ACHN (cell line): ENCODE measurements at places on chromosomes 12 and 14.

GRCh38 chr12:122946690-122947341 lies 19.4 kb downstream of the ABCB9 start:
- DNase-seq, result peak; percentile 100

GRCh38 chr12:117026921-117027250 lies 72.3 kb downstream of the TESC start:
- DNase-seq, result no peak

DNA sequence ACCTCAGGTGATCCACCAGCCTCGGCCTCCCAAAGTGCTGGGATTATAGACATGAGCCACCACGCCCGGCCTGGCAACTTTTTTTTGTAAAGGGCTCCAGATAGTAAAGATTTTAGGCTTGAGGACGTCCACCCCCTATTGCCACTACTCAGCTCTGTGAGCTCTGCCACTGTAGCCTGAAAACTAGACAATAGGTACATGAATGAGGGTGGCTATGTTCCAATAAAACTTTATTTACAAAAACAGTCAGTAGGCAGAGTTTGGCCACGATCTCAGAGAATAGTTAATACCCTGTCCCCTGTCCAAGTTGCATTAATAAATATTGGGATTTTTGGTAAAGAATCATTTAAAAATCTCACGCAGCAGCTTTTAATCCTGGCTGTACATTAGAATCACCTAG lies 90.1 kb downstream of the FOXN4 start:
- DNase-seq, result no peak

- DNase-seq, result no peak
Measured at GRCh38 chr12:115008929-115009328, 325.0 kb upstream of the TBX3 start.

DNA sequence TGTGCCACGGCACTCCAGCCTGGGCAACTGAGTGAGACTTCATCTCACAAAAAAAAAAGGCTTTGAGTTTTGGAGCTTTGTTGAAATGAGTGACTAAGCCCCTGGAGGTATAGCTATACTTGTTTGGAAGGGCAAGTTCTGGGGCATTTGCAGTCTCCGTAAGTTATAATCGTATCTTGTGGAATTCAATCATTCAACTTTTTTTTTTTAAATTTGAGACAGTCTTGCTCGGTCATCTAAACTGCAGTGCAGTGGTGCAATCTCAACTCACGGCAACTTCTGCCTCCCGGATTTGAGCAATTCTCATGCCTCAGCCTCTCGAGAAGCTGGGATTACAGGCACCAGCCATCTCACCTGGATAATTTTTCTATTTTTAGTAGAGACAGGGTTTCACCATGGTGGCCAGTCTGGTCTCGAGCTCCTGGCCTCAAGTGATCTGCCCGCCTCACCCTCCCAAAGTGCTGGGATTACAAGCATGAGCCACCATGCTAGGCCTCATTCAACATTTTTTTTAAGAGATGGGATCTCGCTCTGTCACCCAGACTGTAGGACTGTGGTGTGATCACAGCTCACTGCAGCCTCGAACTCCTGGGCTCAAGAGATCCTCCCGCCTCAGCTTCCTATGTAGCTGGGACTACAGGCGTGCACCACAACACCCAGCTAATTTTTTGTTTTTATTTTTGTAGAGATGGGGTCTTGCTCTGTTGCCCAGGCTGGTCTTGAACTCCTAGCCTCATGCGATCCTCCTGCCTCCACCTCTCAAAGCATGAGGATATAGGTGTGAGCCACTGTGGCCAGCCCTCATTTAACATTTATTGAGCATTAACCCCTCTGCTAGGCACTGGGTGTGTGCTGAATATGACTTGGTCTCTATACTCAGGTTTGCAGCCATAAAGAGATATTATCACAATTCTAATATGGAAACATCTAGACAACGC lies 133.7 kb upstream of the MAP1LC3B2 start:
- no peak for DNase-seq

DNA sequence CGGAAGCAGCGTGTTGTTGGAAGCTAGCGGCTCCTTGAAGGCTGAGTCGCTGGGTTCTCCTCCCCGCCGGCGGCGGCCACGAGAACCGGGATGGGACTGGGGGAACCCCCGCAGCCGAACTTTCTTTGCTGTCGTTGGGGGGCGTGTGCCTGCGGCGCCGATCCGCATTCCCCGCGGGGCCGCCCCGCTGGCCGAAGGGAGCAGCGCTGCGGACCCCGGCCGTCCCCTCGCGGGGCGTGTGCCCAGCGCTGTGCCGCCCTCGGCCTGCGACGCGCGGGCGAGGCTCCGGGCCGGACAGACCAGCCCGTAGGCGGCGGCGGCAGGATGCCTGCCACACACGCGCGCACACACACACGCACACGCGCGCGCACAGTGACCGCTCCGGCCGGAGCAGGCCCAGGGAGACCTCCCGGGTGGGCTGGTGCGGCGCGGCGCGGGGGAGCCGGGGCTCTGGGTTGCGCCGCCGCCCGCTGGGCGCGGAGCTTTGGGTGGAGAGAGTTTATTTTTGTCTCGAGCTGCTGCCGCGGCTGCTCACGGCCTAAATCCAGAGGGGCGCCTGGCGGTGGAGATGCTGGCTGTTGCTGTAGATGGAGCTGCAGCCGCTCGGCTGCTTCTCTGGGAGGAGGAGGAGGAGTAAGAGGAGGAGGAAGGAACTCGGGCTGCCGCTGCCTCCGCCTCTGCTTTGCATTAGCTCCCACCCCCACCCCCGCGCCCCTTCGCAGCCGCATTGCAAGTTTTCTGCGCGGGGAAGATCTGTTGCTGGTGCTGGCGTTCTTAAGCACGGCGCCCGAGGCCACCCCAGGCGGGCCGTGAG lies at the start of gene SAMD4A:
TSS of gene SAMD4A (plus strand) at position 719 of the 814 bp plus-strand sequence. CDS start 789 bp downstream, outside the sequence.
- DNase-seq, result peak; percentile 76

DNA sequence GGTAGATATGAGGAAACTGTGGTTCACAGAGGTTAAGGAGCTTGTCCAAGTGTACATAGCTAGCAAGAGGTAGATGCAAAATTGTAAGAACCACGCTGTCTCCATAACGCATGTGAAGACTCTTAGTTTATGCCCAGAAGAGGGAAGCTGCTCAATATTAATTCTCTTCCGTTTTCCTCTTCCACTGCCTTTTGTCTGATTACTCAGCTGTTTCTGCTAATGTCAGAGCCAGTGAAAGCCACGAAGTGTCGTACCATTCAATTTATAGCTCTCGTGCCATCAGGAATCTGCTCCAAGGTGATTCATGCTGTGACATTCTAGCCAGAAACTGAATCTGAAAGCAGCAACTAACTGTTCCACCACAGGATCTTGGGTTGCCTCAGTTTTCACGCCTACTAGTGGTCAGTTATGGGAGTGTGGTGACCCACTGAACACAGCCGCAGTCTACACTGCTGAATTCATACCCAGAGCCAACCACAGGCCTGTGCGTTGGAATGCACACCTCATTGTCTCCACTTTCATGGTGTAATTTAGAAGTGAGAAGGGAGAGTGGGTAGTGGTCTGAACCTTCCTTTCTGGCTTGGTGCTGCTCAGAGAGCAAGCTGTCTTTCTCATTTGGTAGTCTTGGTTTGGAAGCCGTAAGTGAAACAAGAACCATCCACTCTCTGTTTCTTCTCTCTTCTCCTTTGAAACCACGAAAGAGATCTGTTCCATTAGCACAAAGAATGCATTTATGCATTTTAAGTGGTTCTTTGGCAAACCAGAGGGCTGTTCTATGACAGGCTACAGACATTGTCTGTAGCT lies 74.2 kb upstream of the NAP1L1 start:
- peak; percentile 92 for DNase-seq

DNA sequence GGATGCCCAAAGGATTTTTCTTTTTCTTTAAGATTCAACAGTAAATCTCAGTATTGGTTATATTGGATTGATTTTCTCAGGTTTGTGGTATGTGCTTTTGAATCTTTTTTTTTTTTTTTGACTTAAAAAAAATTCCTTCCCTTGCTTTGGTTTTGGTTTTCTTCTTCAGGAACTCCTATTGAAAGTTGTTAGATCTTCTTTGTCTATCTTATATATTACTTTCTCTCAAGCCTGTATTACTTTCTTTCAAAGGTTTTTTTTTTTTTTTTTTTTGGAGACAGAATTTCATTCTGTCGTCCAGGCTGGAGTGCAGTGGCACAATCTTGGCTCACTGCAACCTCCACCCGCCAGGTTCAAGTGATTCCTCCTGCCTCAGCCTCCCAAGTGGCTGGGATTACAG lies 21.9 kb downstream of the PPP4R4 start:
- no peak for DNase-seq

- peak; percentile 86 for DNase-seq
Measured at GRCh38 chr12:96578526-96579125, 89.2 kb downstream of the CFAP54 start.

DNA sequence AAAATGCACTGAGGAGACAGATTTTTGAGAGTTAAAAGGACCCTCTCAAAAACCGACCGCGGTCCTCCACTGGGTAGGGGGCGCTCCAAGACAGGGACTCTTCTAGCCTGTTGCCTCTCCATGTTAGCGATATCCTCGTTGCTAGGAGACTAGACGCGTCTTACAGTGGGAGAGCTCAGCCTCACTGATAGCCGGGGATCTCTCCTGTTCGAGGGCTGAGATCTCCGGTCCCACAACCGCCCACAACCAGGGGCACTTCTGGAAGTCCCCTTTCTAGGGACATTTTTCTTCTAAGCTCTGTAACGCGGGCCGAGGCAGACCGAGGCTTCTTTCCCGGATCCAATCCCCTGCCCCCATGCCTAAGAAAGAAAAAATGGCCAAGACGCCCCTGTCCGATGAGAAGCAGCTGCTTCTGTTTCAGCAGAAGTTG lies 21.3 kb downstream of the FKBP11 start:
- DNase-seq, result peak; percentile 95

- no peak for DNase-seq
Measured at GRCh38 chr14:90867501-90867900, 51.3 kb upstream of the TTC7B start.
